ENCODE measurements at places on chromosomes 7 and 10.

DNA sequence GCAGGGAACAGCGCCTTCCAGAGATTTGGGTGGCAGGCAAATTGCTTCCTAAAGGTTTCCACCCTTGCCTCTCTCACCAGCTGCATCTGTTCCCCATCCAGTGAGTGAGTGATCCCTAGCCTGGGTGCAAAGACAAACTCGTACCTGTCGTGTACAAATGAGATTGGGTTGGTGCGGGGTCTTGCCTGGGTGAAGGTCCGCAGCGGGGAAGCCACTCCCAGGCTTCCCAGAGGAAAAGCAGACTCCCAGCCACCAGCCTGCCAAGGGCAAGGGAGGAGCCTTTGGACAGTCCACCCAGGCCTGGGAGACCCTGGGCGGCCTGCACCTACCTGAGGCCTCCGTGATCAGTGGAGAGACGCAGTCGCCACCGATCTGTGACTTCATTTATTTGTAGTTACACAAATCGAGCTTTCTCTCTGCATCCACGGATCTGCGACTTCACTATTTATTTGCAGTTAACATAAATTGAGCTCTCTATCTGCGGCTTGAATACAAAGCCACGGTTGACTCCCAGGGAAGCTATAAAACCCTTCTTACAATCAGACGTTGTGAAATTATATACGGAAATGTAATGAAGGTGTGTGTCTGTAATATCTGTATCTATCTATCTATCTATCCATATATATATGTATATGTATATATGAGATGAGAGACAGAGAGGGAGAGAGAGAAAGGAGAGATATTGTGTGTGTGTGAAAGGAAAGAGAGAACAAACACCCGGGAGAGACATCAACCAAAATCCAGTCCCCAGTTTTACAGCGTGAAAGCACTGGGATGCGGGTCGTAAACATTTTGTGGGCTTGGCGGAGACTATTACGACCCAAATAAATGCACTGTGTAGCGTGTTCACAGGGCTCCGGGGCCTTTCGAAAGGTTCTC is 3.0 kb upstream of the HOXA7 start:
- no peak for DNase-seq

DNA sequence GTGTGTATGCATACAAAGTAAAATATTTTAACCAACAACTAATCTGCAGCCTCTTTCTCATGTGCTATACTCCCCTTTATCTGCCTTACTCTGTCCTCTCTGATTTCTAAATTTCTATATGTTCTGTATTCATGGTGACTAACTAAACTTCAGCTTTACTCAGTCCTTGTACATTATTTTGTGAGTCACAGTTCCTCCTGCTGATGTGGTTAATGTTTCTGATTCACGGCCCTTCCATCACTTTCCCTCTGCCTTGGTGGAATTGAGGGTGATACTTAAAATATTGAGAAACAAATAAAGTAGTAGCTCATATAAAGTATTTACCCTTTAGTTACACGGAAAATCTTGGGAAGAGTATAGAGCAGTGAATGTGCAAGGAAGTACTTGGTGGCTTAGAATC is 899.1 kb upstream of the ZWINT start:
- no peak for DNase-seq

- no peak for DNase-seq
These were observed 8.1 kb downstream of the HHEX start for GRCh38 chr10:92697663-92698511.

- no peak for DNase-seq
These were observed 266.0 kb downstream of the C7orf25 start for GRCh38 chr7:42645906-42646305.

- no peak for DNase-seq
These were observed 289.5 kb downstream of the XPNPEP1 start for GRCh38 chr10:109633846-109634245.

DNA sequence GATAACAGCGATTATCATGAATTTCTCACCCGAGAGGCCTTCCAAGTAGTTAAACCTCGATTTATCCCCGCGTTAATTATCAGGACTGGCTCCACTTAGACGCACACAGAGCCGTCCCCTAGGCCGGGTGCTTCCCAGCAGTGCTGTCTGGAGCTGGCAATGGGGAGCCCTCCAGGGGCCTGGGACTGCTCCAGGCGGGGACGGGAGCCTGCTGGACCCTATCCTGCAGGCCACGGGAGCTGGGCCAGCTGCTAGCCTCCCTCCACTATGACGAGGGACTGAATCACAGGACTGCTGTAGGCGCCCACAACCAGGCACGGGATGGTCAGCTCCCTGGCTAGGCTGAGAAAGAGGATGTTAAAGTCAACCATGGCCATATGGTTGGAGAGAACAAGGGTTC is 229.1 kb downstream of the ELFN1 start:
- no peak for DNase-seq

- DNase-seq, result no peak
These were observed 49.7 kb downstream of the UNC5B start for GRCh38 chr10:71262027-71262426.

DNA sequence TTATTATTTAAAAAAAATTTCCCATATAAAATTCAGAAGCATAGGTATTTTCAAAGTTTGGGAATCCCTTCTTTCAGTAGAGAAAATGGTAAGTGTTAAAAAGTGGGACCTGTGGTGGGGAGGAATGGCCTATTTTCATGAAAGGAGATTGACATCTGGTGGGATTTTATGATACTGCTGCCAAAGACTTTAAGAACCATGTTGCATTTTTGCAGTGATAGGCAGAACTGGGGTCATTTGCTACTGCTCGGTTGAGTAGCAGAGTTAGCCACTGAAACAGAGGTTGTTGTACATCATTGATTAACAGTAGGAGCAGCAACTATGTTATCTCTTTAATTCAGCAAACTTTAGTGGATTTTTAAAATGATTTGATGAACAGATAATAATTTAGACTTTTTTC is 4.4 kb downstream of the BICC1 start:
- DNase-seq, result no peak

DNA sequence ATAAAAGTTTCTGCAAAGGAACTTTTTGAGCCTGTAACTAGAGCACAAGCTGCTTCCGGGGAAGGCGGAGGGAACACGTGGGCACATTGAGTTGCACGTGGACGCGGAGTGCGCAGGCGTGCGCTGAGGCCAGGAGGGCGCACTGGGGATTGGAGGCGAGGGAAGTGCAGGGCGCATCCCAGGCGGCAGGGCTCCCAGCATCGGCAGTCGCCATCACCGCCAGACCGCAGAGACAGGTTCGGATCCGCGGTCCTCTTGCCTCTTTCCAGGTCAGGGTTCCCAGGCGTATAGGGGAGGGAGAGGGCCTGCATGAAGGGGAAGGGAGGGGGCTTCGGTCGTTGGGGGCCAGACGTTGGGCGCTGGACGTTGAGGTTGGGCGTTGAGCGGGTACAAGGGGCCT is at the start of gene TDRD1:
Gene TDRD1 (plus strand): TSS at position 206 of the 400 bp plus-strand sequence. CDS start 8,479 bp downstream, outside the sequence.
- DNase-seq, result no peak

GRCh38 chr10:97509120-97509680 is 10.5 kb downstream of the UBTD1 start:
- no peak for DNase-seq

All from activated CD4-positive, alpha-beta T cell treated with anti-CD3 and anti-CD28 coated beads, Interleukin-2, amount 50 U/mL, for 4 hours (primary cell).